ENCODE measurements at places on chromosomes 16 and 17.
A peak's percentile ranks its signal among the peaks of the same experiment; 100 is the strongest.

DNA sequence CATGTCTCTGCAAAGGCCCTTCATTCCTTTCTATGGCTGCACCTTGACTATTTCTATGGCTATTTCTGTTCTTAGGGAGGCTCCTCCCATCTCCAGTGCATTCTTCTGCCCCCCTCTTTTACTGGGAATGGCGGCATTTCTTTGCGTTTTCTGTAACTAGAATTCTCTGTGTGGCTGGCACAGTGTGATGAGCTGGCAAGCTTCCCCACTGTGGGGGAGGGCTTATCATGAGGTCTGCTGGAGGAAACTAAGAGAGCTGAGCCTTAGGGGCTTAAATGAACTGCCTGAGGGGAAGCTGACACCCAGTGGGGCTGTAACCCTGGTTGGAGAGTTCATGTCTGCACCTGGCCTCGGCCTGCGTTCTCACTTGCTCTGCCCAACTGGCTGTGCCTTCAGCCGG lies 1.5 kb upstream of the CARD14 start:
- DNase-seq = no peak

DNA sequence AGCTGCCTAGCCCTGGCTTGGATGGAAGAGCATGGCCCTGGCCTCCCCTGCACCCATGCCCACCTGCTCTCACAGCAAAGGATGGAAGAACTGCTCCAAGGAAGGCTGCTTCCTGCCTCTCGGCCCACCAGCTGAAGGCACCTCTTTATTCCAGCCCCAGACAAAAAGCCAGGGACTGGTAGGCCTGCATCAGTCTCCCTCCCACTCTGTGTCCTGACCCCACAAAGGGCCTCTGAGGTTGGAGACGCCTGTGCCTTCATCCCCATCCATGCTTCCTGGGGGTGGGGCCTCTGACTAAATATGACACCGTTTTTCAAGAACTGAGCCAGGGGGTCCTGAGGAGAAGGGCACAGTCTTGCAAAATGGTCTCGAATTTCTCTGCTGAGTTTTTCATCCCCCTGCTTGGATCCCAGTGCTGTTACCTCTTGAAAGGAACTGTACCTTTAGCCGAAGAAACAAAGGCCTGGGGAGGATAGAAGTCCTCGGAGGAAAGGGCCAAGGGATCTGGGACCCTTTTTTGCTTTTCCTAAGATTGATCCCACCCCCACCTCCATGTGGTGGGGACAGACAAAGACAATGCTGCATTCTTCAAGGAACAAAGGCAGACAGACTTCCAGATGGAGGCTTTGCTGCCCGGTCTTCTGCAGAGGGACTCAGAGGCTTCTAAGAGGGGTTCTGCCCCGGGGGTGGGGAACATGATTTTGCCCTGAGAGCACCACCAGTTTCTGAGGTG lies 5.2 kb downstream of the C17orf50 start:
- no peak for DNase-seq

DNA sequence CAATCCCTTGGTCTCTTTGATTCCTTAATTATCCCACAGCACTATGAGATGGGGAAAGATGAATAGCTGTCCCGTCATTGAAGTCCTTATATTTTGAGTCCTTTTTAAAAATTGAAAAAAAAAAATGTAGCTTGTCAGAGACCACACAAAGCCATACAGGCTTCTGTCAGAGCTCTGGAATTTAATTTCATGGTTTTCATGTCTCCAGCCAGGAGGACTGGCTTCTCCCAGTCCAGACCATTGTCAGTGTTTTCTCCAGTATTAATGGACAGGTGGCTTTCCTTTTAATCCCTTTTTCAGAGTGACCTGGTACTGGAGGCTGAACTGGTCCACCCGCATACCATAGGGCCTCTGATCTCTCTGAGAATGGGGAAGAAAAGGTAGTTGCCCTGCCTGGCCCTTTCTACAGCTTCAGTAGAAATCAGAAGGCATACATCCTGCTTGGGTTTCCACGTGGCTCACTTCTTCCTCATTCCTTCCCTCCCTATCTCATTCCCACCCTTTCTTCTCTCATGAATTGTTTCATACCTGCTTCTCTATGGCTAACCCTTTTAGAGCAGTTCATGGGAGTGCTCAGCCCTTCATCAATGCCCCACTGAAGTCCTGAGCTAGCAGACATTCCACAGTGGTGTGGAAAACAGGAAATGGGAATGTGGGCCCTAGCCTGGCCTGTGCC lies 29.1 kb downstream of the TRIM16 start:
- DNase-seq = no peak

GRCh38 chr17:71472809-71473789 lies 647.7 kb upstream of the SOX9 start:
- no peak for DNase-seq

GRCh38 chr17:28917029-28917428 lies 14.2 kb upstream of the DHRS13 start:
- DNase-seq = no peak

GRCh38 chr16:80500961-80501525 lies 39.8 kb upstream of the DYNLRB2 start:
- DNase-seq = no peak

DNA sequence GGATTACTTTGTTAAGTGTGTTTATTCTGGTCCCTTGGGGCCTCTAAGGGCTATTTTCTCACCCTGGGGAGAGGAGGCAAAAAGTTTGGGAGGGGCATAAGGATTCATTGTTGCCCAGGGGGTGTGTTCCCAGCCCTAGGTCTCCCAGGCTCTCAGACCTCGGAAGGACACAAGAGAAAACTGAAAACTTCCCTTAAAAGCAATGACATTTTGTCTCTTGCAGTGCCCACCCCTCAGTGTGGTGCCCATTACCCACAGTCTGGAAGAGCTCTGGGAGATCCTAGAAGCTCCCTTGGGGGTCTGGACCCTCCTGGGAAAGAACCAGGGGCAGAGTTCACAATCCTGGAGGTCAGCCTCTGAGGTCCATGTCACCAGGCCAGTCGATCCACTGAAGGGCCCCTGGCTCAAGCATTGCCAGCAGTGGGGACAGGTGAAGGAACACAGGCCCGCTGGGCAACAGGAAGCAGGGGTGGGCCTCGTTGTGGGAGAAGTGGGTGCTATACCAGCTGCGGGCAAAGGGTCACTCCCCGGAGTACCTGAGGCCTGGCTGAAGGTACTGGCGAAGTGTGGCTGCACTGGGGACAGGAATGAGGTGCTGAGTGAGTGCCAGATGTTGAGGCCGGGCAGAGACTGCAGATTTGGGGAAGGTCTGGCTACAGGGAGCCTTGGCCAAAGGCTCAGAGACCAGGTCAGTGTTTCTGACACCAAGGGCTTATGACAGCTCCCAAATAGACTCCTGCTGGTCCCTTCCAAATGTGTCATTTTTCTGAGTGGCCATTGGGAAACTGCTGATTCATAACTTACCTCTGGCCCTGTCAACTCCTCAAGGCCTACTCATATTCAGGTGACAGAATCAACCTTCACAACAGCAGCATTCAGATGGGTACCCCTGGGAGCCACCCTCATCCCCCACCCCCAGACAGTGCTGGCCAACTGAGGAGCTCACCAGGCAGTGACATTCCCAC lies 4.6 kb upstream of the ZNF747 start:
- no peak for DNase-seq

- DNase-seq = no peak
Measured at GRCh38 chr16:23240994-23241393, 58.4 kb downstream of the SCNN1G start.

DNA sequence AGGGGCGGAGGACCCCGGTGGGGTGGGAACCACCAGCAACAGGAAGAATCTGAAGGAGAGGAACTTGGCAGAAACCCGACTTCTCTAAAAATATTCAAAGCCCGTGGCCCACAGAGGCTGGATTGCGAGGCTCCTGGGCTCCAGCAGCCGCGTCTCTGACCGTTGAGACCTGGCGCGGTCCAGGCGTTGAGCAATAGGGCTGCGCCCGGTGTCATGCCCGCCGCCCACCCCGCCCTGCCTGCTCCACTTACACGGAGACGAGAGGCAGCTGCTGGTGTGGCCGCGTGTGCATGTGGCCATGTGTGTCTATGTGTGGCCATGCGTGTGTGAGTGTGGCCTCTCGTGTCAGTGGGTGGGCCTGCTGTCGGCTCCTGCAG lies 83.6 kb downstream of the IRF8 start:
- no peak for DNase-seq

- DNase-seq = no peak
Measured at GRCh38 chr16:86432691-86433090, 77.6 kb upstream of the FOXF1 start.

DNA sequence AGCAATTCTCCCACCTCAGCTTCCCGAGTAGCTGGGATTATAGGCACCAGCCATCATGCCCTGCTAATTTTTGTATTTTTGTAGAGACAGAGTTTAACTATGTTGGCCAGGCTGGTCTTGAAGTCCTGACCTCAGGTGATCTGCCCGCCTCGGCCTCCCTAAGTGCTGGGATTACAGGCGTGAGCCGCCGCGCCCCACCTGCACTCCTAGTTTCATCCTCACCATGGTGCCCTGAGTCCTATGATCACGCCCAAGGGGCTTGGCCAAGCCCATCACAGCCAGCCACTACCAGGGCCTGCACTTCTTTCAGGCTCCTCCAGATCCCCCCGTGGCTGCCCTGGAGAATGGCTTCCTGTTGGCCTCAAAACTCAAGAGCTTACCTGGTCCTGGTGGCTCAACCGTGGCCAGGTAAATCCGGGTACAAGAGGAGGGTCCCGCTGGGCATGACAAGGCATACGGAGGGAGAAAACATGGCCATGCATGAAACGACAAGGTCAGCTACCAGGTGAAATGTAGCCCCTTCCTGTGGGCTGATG lies 20.4 kb upstream of the TFAP4 start:
- DNase-seq = no peak

DNA sequence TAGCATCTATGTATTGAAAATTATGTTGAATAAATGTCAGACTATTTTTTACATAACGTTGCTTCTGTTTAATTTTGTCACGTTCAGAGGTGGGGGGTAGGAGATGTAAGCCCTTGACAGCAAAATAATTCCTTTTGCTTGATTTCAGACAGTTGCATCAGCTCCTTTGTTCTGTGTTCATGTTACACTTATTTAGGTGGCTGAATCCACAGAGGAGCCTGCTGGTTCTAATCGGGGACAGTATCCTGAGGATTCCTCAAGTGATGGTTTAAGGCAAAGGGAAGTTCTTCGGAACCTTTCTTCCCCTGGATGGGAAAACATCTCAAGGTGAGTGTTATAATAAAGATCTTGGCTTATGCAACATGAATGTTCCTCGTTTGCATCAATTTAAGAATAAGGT lies 4.5 kb downstream of the HERPUD1 start:
- no peak for DNase-seq

DNA sequence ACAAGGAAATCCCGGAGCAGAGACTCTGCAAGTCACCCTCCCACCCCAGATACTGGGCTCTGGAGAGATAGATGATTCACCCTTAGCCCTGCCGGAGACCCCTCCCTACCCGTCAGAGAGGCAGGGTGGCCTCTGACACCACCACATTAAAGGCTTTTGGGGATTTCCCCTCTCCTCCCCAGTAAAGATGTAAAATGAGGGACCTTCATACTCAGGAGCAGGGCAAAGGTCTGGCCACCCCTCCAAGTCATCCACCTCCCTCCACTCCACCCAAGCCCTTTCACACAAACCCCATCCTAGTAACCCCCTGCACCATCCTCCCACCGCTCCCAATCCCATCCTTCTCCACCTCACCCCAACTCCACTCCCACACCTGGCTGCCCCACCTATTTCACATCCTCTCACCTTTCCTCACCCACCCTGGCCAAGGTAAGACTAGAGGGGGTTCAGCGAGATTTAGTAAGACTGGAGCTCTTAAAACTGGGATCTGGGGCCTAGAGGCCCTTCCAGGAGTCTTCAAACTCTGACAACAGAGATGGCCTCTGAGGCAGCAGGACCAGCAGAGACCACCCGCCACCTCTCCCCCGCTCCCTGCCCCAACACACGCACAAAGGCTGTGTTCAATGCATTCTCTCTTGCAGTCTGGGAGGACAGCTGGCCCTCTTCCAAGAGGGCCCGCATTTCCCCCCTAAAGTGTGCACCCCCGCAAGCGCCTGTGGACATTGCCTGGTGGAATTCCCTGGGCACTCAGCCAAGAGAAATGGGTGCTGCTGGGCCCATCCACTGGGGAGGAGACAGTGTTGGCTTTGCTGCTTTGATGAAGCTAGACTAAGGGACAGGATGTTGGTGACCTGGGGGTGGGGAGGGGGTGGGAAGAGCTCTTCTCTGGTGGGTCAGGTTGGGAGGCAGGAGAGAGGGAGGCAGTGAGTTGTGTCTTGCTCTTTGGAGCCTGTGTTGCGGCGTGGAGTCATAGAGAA lies 1.1 kb downstream of the ABAT start:
- DNase-seq = no peak

GRCh38 chr17:1313270-1314005 lies 34.0 kb downstream of the TRARG1 start:
- DNase-seq = no peak

GRCh38 chr16:28878083-28878926 lies at the start of gene ATP2A1:
Gene ATP2A1, plus strand, starts transcription at chr16:28878488. Its CDS starts 184 bp downstream, at chr16:28878672.
- DNase-seq = no peak

- DNase-seq = peak; percentile 81
Measured at GRCh38 chr17:45170931-45171337, 9.3 kb downstream of the HEXIM2 start.

DNA sequence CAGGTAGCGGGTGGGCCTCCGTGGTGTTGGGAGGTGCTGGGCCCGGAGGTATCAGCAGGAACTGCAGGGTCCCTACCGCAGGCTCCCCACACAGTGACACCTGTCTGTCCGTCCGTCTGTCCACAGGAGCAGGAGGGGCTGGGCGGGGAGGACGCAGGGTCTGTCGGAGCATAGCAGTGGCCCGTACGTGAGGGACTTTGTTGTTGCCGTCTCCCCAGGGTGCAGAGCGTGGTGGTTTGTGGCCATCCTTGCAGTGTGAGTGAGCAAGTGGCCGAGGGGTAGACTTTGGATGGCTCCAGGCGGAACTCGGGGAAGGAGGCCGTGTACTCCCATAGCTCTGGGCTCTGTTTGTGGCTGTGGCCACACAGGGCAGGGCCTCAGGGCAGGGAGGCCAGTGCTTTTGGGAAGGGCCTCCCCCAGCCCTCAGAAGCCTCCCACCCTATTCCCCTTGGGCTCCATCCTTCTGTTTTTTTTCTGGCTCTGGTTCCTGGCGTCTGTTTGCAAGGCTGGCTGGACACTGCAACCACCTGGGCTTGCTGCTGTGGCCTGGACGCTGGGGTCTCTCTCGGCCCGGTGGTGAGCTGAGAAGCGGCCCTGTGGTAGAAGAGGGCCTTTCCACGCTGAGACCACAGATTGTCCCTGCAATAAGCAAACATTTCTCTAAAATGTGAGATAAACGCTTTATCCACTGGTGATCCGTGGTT lies 41.0 kb upstream of the ZNF750 start:
- DNase-seq = no peak

- DNase-seq = no peak
Measured at GRCh38 chr17:80689129-80689619, 144.5 kb downstream of the RPTOR start.

DNA sequence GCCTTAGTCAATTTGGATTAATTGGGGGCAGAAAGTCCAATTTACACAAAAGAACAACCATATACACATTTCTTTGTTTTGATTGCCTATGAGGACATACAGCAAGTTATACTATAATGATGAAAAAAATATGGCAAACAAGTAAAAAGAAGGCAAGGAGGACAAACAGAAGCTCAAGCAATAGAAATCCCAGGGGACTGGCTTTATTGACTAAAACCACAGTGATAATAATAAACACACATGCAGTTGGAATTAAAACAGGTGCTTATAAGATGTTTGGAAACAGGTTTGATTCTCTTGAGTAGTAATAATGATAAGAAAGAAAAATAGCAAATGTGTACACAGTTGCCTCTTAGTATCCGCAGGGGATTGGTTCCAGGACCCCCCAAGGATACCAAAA lies 176.4 kb downstream of the SHISA9 start:
- DNase-seq = no peak
